CD4-positive, alpha-beta memory T cell (primary cell): ENCODE measurements at places on chromosomes 13 and 19. TPM values are rescaled to one million over a fixed set of nuclear protein-coding genes. Genes with fewer than 3 reads are reported as not detected.

DNA sequence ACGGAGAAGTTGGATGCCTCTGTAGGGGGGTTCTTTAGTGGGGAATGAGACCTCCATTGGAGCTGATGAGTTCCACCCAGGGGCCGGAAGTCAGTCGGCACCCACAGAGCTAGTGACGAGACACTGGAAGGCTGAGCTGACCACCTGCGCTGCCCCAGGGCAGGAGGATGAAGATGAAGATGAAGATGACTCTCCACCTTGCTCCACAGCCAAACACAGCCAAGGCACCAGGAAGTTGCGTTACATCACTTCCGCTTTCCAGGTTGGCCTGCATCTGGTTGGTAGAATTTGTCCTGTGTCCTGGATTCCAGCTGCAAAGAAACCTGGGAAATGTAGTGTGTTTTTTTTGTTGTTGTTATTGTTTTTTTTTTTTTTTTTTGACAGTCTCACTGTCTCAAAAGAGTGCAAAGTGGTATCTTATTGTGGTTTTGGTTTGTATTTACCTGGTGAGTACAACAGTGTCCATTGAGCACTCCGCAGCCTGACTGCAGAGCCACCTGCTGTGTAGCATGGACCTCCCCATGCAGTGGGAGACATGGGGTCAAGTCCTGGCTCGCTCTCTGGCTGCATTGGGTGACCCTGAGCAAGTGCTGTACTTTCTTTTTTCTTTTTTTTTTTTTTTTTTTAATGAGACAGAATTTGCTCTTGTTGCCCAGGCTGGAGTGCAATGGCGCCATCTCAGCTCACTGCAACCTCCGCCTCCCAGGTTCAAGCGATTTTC lies 1.9 kb downstream of the TBC1D17 start:
- DNase-seq = no peak

DNA sequence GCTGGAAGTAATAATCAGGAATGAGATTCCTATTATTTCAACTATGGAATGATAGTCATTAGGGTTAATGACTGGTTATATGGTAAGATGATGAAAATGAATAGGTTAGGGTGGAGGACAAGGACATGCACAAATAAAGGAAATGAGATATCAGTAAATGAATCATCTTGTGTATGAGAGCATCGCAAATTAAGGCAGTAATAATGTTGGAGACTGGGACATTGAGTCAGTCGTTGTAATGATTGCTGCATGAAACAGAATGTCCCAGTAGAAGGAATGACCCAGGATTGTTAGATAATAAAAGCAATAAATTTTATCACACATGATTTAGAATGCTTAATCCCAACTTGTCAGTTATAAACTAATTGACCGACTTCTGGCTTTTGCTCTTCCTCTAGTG lies 1733.7 kb upstream of the PCDH20 start:
- no peak for DNase-seq

GRCh38 chr19:58196901-58197616 lies 14.2 kb downstream of the ZNF274 start:
- DNase-seq = peak; percentile 18

DNA sequence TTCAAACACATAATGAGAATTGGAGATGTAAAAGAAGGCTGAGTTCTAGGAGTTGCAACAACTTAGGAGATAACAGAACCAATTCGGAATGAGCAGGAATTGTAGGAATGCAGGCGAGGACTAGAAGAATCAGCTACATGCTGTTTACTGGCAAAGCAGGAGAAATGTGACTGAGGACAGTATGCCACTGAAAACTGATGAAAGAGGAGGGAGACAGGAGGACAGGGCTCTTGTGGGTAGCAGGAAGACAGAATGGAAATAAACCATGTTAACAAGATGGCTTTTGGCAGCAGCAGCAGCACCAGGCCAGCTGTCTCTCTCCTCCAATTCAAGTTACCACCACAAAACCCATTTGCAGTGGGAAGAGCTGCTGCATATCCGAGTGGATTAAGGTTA lies 91.0 kb upstream of the SLC15A1 start:
- no peak for DNase-seq

DNA sequence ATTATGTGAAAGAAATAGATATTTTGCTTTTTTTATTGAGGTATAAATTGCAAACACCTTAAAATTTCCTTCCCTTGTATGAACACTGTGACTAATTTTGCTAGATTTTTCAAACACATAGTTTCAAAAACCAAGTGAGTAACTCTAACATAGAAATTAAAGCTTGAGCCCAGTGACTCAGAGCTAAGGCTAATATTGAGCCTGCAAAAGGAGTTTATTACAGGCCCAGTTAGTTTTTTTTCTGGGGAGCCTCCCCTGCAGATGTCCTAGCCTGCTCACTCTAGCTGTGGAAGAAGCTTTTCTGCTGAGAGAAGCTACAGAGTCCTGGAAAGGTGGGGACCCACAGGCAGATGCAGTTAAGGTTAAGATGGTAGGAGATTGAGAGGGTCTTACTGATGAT lies 3.4 kb downstream of the ZNF430 start:
- no peak for DNase-seq

DNA sequence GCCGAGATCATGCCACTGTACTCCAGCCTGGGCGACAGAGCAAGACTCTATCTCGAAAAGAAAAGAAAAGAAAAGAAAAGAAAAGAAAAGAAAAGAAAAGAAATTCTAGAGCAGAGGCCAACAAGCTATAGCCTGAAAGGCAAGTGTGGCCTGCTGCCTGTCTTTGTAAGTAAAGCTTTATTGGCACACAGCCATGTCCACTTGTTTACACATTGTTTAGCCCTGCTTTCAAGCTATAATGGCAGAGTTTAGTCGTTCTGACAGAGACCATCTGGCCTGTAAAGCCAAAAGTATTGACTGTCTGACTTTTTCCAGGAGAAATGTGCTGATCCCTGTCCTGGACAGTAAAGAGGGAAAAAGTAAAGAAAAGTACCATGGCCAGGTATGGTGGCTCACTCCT lies 18.3 kb downstream of the NWD1 start:
- DNase-seq = no peak

DNA sequence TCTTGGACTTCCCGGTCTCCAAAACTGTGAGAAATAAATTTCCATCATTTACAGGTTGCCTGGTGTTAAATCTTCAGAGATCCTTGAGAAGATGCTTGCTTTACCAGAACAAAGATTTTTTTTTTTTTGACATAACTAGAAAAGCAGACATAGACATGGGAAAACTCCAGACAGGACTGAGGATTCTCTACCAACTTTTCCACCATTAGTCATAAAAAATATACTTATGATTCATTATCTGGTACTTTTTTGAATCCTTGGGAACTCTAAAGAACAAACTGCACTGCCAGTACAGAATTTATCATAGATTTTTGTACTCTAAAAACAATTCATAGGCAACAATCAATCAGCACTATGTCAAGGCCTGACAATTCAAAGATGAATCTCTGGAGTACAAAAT lies 487.6 kb downstream of the EFNB2 start:
- no peak for DNase-seq

DNA sequence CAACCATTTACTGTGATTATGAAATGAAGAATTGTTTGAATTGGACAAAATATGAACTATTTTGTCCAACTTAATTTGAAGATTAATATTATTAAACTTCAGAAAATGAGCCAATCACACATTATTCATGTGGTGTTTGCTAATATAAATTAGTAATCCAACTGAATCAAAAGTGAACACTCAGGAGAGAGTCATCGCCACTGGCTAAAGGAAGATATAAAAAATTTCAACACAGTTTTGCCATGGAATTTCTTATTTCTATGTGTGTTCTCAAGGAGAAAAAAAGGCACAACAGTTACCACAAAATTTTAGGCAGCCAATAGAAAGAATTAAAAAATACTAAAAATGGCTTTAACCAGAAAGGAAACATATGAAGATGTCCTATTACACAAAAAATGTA lies 2683.8 kb downstream of the PCDH9 start:
- no peak for DNase-seq

- peak; percentile 63 for DNase-seq
These were observed 40.8 kb downstream of the BBC3 start for GRCh38 chr19:47190167-47190727.

DNA sequence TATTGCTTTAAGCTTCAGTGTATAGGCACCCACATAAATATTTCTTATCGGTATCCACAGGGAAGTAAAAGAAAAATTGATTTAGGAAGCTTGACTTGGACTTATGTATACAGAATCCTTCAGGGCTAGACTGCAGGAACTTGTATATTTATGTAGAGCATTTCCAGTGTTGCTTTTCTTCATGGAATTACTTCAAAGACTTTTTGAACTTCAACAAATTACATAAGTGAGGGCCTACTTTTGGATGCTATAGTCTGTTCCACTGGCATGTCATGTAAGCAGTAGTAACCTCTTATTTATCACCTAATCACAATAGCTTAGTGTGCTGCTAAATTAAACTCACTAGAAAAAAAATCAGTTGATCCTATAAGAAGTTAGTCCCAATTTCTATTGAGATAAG lies 557.9 kb upstream of the SLITRK6 start:
- DNase-seq = no peak

GRCh38 chr13:46983881-46984280 lies 87.0 kb upstream of the HTR2A start:
- no peak for DNase-seq

- DNase-seq = no peak
These were observed 10.5 kb downstream of the NAXD start for GRCh38 chr13:110625771-110626321.

DNA sequence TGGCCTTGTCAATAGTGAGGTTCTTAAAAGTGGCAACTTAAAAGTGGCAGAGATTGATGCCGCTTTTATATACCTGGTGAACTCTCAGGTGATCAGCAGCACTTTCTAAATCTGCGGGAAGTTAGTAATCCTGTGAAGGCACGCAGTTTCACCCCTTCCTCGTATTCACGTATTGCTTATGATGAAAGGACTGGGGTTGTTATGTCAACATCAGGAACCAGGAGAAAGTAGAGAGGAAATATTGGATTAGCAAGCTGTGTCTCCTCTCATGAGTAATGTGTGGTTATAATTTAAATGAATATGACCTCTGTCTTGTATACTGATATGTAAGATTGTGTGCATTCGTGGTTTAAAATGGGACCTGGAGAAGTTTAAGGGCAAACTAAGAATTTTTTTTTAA lies 544.6 kb downstream of the SLITRK6 start:
- DNase-seq = no peak

GRCh38 chr13:29853131-29853530 lies 2.7 kb upstream of the UBL3 start:
- no peak for DNase-seq

DNA sequence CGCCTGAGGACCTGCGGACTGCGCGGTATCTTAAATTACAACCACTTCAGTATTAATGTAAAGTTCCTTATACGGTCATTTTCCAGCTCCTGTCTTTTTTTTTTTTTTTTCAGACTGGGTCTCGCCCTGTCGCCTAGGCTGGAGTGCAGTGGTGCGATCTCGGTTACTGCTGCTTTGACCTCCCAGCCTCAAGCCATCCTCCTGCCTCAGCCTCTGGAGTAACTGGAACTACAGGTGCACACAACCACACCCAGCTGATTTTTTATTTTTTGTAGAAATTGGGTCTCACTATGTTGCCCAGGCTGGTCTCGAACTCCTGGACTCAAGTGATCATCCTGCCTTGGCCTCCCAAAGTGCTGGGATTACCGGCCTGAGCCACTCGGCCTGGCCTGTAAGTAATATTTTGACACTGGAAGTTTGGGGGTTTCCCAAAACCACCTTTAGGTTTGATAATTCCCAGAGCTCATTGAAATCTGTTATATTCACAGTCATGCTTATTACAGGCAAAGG lies 406 bp upstream of the EID2B start:
- DNase-seq = no peak

DNA sequence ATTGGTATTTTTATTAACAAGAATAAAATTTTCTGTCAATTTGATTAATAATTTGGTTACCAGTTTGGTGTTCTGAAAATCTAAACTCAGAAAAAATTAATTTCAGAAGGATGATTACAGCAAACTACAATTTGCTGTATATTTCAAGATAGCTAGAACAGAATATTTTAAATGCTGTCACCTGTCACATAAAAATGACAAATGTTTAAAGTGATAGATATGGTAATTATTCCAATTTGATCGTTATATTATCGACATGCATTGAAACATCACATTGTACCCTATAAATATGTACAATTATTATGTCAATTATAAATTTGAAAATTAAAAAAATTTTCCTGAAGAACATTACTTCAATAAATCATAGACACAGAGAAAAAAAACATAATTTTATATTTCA lies 56.9 kb upstream of the SLITRK5 start:
- no peak for DNase-seq

DNA sequence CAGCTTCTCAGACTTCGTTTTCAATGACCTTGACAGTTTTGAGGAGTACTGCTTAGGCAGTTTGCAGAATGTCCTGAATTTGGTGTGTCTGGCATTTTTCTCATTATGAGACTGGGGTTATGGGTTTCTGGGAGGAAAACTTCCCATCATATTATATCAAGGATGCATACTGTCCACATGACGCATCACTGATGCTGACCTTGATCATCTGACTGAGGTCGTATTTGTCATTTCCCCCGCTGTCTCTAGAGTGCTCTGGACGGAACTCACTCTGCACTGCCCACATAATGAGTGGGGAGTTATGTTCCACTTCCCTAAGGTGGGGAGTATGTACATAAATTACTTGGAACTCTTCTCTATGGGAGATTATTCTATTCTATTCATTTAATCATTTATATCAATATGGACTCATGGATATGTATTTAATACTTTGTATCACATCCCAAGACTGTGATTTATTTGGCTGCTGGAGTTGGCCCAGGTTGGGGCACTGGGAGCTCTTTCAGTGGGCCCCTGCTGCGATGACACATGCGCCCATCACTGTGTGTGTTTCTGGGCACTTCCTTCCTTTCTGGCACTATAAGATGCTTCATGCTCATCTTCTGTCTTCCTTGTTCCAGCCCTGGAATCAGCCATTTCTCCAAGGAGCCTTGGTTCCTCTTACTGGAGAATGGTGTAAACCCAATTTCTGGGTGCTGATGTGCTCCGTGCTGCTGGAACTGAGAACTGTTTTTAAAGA lies 138.6 kb downstream of the MIPEP start:
- DNase-seq = no peak

The TJP3 gene
- 20.2 TPM for total RNA-seq

The DMPK gene
- 32.9 TPM for total RNA-seq

The DIAPH3 gene
- total RNA-seq = not detected

The CFAP97D2 gene
- total RNA-seq = not detected

The CLEC17A gene
- not detected for total RNA-seq

The DHDH gene
- 1.2 TPM for total RNA-seq

The KLHL1 gene
- total RNA-seq = not detected

The KLK4 gene
- total RNA-seq = not detected

The COMP gene
- not detected for total RNA-seq
